ENCODE measurements at places on chromosomes 5 and 9.
A peak's percentile ranks its signal among the peaks of the same experiment; 100 is the strongest.

DNA sequence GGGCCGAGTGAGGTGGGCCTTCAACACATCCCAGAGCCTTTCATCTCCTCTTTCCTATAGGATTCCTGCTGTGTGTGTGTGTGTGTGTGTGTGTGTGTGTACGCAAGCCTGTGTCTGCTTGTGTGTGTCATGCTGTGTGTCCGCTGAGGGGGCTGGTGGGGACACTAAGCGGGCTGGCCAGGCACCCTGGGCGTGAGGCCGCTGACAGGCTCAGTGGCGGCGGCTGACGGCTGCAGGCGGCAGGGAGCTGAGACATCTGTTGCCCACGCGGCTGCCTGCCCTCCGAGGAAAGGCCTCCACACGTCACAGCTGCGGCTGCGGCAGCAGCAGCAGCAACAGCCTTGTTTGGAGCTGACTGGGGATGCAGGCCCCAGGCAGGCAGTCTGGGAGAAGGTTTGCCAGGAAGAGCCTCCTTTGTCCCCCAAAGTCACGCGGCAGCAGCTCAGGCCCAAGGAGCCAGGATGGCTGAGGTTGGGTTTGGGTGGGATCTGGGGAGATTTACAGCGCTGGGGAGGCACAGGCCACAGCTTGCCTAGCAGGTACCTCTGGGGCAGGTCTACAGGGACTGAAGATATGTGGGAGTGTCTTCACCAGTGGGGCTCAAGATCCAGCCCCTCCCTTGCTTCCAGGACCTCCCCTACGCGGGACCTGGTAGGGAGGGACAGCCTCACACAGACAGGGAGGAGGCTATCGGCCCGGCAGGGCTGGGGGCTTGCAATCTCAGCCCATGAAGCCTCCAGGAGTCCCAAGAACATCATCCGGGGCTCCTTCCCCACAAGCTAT, 1.8 kb downstream of the PDLIM4 start:
- DNase-seq, result no peak

- no peak for DNase-seq
Measured at GRCh38 chr9:100714372-100715099, 136.7 kb downstream of the CAVIN4 start.

GRCh38 chr5:83277953-83278352, 193.6 kb upstream of the VCAN start:
- DNase-seq, result no peak

DNA sequence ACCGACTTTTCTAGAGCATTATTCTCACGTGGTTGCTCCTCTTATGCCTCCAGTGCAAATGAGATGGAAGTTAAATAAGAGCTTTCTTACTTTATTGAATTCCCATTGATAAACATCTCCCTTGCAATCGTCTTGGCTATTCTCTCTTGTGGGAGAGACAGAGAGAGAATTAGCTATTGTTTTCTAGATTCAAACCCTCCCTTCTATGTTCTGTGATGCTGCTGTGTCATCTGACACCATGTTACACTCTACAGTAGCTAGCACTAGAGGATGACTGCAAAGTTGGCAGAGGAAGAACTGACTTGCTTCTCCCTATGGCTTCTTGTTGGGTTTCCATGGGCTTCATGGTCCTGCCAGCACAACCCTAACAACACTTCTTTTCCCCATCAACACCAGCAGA, 134.6 kb upstream of the RANBP3L start:
- DNase-seq, result no peak

DNA sequence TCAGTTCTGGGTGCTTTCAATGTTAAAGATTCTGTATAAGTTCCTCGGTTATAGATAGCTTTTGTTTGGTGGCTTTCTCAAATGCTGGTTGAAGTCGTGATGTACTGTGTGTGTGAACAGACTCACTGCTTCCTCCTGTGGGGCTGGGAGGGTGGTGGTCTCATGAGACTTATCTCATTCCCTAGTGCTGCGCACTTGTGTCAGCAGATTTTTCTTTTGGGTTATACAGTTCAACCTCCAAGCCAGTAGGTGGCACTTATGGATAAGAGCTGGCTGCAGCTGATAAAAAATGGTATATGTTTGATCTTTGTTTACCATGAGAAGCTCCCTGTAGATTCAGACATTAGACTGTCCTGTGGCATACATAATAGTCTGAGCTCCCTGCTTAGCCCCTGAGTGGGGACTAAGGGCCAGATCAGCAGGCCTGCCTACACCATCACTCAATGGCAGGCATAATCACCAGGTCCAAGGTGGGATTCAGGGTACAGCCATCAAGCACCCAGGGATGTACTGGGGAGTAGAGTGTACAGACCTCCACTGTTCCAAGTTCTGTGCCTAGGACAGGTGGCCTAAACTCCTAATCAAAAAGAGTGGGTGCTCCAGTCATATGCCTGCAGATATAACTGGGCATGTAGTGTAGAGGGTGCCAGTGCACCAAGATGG, 174.2 kb downstream of the OXCT1 start:
- DNase-seq, result no peak

DNA sequence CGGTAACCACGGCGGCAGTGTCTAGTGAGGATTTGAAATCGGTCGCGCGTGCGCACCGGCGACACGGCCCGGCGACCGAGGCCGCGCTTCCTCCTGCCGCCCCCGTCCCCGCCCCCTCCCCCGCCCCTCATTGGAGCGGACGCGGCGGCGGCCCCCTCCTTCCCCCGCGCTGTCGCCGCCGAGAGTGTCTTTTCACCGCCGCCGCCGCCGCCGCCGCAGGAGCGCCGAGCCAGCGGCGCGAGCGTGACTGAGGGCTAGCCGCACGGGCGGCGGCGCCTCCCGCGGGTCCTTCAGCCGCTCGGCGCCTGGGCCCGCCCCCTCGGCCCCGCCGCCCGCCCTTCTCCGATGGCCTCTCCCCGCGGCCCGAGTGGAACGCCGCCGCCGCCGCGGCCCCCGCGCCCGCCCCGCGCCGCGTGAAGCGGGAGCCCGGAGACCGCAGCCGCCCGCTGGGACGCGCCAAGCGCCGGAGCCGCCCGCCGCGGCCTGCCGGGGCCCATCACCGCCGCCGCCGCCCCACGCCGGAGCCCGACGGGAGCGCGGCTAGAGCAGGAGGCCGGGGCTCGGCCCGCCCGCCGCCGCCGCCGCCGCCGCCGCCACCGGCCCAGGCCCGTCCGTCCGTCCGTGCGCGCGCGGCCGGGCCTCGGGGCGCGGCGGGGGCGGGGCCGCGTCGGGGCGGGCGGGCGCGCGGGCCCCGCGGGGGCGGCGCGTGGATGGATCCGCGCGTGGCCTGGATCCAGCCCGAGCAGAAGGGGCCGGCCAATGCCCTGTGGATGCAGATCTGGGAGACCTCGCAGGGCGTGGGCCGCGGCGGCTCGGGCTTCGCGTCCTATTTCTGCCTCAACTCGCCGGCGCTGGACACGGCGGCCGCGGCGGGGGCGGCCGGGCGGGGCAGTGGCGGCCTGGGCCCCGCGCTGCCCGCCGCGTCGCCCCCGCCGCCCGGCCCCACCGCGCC, at the start of gene TENT4A:
TENT4A (plus strand) TSS at position 159 of the 952 bp plus-strand sequence; CDS start at position 711, 552 bp downstream.
- DNase-seq, result peak; percentile 24

DNA sequence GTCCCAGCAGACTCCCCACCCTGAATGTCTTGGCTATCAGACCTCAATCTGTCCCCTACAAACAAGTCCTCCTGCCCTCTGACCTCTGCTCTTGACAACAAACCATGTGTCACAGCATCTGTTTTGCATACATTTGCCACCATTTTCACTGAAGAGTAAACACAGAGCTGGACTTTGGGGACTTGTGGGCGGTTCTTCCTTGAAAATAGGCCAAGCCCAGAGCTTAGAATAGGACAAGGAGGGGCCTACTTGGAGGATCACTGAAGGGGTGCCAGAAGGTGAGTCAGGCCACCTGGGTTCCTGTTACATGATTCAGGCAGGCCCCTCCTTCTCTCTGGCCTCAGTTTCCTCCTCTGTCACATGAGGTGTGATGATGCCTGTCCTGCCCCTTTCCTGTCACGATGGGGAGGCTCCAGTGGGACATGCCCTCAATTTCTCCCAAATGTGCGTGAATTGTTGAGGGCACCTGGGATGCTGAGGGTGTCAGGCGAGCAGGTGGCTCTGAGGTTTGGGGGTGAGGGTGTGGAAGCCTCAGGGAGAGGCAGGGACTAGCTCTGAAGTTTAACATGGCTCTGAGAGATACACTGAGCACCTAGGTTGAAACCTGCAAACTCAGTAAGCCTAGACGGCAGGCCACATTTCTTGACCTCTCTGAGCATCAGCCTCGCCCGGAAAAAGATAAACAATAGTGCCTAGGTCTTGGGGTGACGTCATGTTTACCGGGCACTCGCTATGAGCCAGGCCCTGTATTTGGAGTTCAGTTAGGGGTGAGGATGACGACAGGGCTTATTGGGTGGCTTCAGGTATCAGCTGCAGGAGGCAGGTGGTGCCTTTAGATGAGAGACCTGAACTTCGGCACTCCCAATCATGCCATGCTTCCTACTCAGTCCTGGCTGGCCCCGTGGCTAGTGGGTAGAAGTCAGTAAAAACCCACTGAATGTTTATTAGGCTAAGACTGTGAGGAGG, 107.6 kb upstream of the PITX1 start:
- DNase-seq, result no peak

DNA sequence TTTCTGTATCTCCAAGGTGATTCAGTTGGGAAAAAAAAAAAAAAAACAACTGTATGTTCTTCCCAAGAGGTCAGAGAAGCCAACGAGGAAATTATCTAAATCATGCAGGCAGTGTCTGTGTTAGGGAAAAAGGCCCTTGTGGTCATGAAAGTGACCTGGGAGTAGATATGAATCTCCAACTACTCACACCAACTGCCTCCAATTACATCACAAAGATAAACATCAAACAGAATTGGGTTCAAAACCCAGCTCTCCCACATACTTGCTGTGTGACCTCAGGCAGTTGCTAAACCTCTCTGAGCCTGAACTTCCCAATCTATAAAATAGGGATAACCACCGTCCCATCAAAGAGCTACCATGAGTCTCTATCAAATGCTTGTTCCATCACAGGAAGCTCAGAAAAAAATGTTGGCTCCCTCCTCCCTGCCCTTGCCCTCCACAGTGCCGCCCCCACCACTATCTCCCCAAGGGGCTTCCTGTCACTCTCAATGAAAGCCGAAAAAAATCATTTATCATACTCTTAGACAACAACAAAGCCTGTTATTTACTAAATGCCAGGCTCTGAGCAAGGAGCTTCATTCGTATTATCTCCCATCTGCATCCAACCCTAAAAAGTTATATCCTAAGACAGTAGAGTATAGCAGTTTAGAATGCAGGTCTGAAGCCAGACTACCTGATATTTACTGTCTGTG, 42.9 kb downstream of the CDK5RAP2 start:
- DNase-seq, result no peak

- no peak for DNase-seq
Measured at GRCh38 chr5:39599721-39600431, 175.1 kb upstream of the DAB2 start.

- no peak for DNase-seq
Measured at GRCh38 chr5:179215576-179215975, 129.7 kb downstream of the ADAMTS2 start.

DNA sequence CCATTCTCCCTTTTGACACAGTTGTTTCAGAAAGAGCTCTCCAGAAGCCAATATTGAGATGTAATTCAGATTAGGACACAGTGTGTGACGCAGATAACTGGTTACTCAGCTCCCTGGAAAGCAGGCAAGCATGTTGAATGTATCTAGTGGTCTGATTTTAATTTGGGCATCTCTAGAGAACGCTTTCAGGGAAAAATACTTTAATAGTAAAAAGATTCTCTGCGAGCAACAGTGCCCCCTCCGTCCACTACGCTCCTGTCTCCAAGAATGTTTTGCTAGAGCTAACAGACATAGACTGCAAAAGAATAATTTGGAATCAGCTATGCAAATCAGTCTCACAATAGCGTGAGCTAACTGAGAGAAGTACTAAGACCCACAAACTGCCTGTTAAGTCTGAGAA, 23.3 kb downstream of the CFAP90 start:
- no peak for DNase-seq

GRCh38 chr5:158832731-158833130, 267.0 kb downstream of the EBF1 start:
- DNase-seq, result no peak

- DNase-seq, result no peak
Measured at GRCh38 chr5:156361436-156362109, 34.6 kb downstream of the SGCD start.

- DNase-seq, result no peak
Measured at GRCh38 chr9:128055344-128056040, 11.6 kb downstream of the NAIF1 start.

DNA sequence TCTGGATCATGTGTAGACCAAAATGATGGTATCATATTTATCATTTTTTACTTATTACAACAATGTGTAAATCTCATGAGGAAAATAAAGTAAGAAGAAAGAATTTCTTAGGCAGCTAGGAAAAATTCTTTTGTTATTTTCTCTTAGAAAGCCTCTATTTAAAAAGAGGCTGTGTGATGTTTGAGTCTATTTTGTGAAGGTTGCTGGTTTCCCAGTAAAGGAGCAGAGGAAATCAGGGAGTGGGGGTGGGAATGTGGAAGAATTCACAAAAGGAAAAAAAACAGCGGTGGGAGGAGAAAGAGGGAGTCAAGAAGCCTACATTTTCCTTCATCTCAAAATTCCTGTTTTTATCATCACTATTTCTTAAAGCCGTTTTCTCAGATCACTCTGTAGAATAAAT, 20.1 kb downstream of the PTCH1 start:
- no peak for DNase-seq

DNA sequence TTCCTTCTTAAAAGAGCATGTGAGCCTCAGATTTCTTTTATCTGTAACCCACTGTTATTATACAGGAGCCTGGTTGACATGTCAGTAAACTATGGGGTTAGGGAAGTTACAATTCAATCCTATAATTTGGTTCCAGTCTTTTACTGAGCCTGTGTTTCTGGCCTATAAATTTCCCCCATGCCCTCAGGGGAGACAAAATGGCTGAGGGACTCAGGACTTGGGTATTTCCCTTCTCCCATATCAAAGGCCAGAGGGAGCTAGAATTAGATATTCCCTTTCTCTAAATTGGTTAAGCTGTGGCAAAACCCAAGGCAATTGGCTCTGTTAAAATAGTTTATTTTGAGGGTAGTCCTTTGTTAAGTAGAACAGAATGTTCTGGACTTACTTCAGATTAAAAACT, 823.2 kb downstream of the TLE1 start:
- DNase-seq, result no peak

DNA sequence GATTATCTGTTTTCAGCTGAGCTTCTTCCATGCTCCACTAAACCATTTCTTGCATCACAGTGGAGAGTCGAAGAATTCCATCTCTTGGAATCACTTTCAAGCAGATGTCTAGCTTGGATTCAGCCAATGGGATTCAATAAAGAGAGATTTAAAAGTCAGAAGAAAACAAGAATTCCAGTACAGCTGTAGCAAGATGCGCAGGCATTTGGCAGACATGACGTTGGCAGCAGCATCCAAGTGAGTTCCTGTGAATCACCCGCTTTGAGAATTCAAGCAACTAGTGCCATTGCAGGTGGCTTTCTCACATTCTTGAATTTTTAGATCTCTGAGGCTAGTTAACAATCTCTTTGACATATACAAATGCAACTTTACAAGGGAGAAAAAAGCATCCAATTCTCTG, 467.0 kb downstream of the CDH10 start:
- DNase-seq, result no peak

DNA sequence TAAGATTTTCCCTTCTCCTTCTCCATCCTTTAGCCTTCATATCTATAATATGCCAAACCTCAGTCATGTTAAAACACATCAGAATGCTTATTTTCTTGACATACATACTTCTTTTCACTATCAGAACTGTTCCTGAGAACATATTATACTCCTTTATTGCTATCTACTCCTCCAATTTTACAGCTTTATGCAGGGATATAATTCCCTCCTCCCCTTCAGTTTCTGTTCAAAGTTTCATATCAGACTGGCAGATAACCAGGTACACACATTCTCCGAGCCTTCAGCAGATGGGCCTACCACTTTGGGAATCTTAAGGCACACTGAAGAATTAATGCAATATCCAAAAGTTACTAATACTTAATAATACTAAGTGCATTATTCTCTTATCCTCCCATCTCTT, 29.1 kb downstream of the FAM169A start:
- no peak for DNase-seq

Data from activated naive CD4-positive, alpha-beta T cell treated with anti-CD3 and anti-CD28 coated beads, Interleukin-2, amount 50 U/mL, for 16 hours (primary cell).